Ovary (tissue), 10 donors: ENCODE measurements at places on chromosomes 12 and 14. TPM values are rescaled to one million over a fixed set of nuclear protein-coding genes. Genes with fewer than 3 reads are reported as not detected.

- DNase-seq: no peak
- no peaks in the 10 kb centered on the region for H3K4me1 ChIP-seq
- H3K27ac ChIP-seq: no peak overlapping the region
- no peaks in the 10 kb centered on the region for H3K27me3 ChIP-seq
- no peaks in the 10 kb centered on the region for H3K36me3 ChIP-seq
Measured at GRCh38 chr14:24463017-24463883, 20.7 kb upstream of the SDR39U1 start.

The SLCO1B1 gene
- not detected for total RNA-seq

DNA sequence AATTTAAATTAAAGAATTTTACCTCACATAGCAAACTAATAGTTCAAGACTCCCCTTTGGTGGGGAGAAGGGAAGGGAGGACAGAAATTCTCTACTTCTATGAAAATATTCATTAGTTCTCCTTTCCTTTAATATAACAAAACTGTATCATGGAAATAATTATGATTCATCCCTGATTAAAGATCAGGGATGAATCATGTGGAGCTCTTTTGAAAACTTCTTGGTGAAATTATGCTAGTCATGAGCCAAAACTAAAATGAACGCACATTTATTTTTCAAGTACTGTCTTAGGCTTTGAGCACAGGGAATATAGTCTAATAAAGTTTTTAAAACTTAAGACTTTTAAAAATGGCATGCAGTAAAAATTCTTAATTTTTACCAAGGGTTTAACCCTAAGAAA, 17.1 kb downstream of the TMBIM4 start:
- H3K4me1 ChIP-seq: peaks cover 4% of the 10 kb centered on the region
- no peaks in the 10 kb centered on the region for H3K36me3 ChIP-seq
- no peaks in the 10 kb centered on the region for H3K27me3 ChIP-seq
- DNase-seq: no peak

GRCh38 chr14:33332497-33332896, 393.8 kb downstream of the NPAS3 start:
- H3K27me3 ChIP-seq: no peaks in the 10 kb centered on the region
- no peak overlapping the region for H3K4me3 ChIP-seq
- DNase-seq: no peak
- H3K4me1 ChIP-seq: no peaks in the 10 kb centered on the region

- no peaks in the 10 kb centered on the region for H3K27me3 ChIP-seq
- no peaks in the 10 kb centered on the region for H3K36me3 ChIP-seq
- no peaks in the 10 kb centered on the region for H3K4me1 ChIP-seq
- DNase-seq: no peak
- no peak overlapping the region for H3K27ac ChIP-seq
- H3K4me3 ChIP-seq: no peak overlapping the region
Measured at GRCh38 chr12:95257541-95257940, 39.9 kb downstream of the VEZT start.

DNA sequence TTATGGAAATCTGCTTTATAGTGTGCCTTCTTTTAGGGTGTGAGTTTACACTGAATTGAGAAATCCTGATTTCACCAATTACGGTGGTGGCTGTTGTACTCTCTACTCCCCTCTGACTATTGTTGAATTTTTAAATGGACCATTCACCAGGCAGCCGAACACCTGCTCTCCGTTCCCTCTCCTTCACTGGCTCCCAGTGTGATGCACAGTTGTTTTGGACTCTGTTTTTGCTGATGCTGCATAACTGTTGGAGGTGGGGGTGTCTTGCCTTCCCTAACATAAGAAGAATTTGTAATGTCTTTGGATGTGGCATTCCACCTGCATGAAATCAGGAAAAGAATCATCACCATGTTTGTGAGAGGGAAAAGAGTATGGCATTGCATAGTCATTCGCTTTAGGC, 341.2 kb downstream of the SNAPC1 start:
- H3K27ac ChIP-seq: no peak overlapping the region
- no peak for DNase-seq
- H3K4me3 ChIP-seq: no peak overlapping the region
- H3K36me3 ChIP-seq: no peaks in the 10 kb centered on the region
- H3K4me1 ChIP-seq: no peaks in the 10 kb centered on the region
